Stimulated activated CD4-positive, alpha-beta T cell treated with anti-CD3 and anti-CD28 coated beads, Interleukin-12 subunit alpha, Interleukin-12 subunit beta, amount 100 ng/mL, for 4 hours (primary cell): ENCODE measurements at places on chromosomes 4 and X.

- no peak for DNase-seq
Measured at GRCh38 chr4:81369886-81370285, 101.8 kb downstream of the RASGEF1B start.

DNA sequence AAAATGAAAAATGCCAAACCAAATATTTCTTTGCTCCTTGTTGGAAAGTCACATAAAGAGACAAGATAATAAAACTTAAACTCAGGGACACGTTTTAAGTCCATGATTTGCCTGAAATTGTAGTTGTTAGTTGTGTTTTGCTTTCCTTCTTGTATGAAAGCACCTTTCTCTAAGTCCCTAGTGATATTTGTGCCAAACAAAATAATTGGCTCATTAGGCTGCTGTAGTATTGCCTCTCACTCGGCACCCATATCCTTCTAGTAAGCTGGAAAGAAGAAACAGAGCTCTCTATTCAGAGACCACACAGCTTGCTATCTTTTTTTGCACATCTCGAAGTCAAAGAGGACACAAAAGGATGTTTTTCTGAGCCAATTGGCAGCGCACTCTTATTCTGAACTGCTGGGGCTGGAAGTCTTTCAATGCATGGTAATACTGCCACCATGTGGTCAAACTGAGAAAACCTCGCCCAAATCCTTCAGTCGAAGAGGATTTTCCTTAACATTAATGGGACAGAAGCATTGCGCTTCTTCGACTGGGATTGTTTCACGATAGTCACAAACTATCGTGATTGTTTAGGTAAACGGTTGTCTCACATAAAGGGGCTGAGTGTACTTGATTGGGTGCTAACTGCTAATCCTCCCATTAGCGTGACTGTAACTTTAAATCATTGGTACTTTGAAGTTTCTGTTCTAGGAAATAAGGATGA, 571.9 kb upstream of the LCORL start:
- DNase-seq = peak; percentile 10

GRCh38 chr4:140617499-140618248, 48.9 kb upstream of the UCP1 start:
- no peak for DNase-seq

GRCh38 chrX:151982222-151982621, 7.7 kb upstream of the GABRE start:
- no peak for DNase-seq

- DNase-seq = no peak
Measured at GRCh38 chr4:522911-523443, 24.0 kb downstream of the PIGG start.
